ENCODE measurements at places on chromosomes 13 and 19.

- DNase-seq = no peak
These were observed 201.8 kb upstream of the SERP2 start for GRCh38 chr13:44171861-44172260.

DNA sequence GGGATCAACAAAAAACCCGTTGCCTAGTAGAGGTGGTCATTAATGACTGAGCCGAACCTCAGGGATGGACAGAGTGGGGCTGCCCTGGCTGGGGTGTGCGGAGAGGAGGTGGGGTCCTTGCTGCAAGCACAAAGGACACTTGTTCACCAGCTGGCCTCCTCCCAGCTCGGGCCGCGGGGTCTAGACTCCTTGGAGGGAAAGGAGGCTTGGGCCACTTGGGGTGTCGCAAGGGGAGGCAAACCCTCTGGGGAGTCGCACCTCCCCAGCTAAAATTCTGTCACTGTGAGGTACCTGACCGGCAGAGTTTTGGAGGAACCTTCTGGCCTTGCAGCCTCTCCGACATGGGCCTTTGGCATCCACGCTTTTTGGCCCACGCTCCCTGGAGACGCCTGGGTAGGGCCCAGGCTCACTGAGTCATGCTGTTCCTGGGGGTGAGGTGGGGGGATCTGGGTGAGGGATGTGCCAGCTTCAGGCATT is 8.2 kb downstream of the KLHL26 start:
- peak; percentile 67 for DNase-seq

- DNase-seq = peak; percentile 2
These were observed 1.5 kb downstream of the IFNL4 start for GRCh38 chr19:39246951-39247669.

- DNase-seq = no peak
These were observed 62.8 kb downstream of the FGF9 start for GRCh38 chr13:21733475-21734263.

- no peak for DNase-seq
These were observed 2.2 kb downstream of the PAN3 start for GRCh38 chr13:28140433-28141125.

- DNase-seq = no peak
These were observed 4.2 kb upstream of the ICAM1 start for GRCh38 chr19:10266706-10267105.

GRCh38 chr13:49053215-49053614 is 77.5 kb downstream of the FNDC3A start:
- no peak for DNase-seq

DNA sequence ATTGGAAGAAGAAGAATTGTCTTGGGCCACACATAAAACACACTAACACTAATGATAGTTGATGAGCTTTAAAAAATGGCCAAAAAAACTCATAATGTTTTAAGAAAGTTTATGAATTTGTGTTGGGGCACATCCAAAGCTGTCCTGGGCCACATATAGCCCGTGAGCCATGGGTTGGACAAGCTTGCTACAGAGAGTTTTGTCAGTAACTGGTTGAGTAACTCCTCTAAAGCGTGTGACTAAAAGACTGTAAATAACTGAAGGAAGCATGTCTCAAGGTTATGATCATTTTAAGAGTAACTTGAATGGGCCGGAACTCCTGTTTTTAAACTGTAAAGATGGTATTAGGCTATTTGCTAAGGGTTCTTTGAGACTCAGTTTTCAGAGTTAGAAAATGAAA is 118.0 kb downstream of the KL start:
- DNase-seq = no peak

DNA sequence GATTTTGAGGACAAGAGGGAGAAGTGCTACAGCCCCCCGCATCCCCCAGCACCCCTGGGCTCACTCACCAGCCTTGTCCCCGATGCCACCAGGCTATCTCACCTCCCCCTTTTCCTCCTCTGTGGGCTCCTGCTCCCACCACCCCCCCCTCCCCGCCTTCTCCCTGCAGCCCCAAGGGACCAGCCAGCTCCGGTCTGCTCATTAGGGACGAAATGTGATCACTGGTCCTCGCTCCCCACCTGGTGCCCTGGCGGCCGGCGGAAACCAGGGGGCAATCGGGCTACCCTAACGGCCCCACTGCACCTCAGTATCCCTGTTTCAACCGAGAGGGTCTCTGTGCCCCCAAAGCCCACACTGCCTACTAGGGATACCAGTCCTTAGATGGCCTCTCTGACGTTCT is 2.7 kb downstream of the GPR4 start:
- DNase-seq = no peak

DNA sequence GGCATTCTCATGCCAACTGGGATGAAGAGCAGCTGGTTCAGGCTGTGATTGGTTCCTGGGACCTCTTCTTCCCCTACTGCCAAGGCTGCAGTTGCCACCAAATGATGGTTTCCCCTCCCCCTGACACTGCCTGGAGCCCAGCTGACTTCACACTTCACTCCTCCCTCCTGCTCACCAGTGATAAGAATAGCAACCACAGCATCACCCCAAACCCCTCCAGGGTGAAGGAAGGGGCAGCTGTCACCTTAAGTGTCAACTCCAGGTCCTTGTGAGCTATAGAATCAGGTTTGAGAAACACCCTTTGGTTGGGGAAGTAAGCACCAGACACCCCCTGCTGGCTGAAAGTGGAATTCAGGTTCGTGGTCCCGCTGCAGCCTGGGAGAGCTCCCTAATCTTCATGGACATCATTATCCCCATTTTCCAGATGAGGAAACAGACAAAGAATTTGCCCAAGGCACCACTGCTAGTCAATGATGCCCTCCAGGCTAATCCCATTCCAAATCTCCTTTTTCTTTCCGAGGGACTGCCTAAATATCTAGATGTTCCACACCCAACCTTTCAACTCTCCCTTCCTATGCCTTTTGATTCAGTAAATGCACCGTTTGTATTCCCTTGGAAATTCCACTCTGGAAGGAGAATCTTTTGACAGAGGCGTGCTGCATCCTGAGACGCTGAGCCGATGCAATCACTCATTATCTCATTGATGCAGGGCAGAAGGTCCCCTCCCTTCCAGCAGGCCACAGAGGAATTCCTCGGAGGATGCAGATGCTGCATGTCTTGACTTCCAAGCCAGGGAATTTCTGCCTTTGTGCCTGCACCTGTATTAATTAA is 50.6 kb upstream of the UQCRFS1 start:
- peak; percentile 21 for DNase-seq

DNA sequence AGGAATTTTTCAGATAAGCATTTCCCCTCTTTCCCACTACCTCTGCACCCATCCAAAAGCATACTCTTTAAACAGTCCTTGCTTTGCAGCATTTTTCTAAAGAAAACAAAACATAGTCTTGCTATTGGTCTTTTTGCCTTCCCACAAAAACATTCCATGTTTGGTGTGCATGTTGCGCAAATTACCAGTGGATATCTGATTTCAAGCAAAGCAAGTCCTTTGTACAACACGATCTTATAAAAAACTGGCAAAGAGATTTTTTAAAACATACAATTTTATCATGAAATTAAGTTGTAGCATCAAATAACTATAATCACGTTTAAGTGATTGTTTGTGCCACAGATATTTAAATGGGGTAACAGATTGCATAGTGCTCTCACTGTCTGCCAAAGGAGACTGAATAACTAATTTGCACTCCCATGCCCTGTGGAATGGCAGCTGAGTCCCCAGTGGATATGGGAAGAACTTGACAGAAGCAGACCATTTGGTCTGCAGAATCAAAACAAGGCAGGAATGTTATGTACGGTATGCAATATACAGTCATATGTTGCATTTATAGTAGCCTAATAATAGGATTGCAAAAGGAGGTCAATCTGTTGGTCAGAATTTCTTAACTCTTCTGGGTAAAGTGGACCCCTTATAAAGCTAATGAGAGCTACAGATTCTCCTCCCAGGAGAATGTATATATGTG is 285.7 kb downstream of the TBC1D4 start:
- no peak for DNase-seq

- DNase-seq = no peak
These were observed 68.2 kb downstream of the ZNF100 start for GRCh38 chr19:21699197-21699596.

GRCh38 chr13:51797664-51798488 is 6.1 kb downstream of the DHRS12 start:
- DNase-seq = no peak

DNA sequence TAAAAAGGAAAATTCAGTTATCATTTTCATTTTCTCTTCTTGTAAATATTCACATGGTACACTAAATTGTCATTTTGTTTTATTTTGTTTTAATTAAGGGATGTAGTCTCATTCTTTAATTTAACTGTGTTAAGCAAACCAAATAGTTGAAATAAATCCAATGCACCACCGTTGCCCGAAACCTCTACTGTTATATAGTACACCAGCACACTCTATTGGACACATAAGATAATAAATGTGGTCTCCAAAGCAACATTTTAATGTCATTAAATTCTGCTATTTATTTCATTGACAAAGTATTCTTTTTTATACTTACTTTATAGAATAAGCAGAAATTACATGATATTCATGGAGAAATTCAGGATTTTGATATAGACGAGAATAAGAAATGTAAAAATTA is 156.4 kb upstream of the FREM2 start:
- DNase-seq = no peak

All from hypothalamus (tissue), 51 donors.